ENCODE measurements at places on chromosomes 13 and 19. TPM values are rescaled to one million over a fixed set of nuclear protein-coding genes. Genes with fewer than 3 reads are reported as not detected.

Gene LILRB2
- polyA plus RNA-seq: not detected

Gene CACNA1A
- 6.8 TPM for polyA plus RNA-seq

Gene CALR3
- polyA plus RNA-seq: 0.42 TPM

Gene KIRREL2
- polyA plus RNA-seq: 3.8 TPM

Gene HCST
- 2.1 TPM for polyA plus RNA-seq

Gene TEX29
- not detected for polyA plus RNA-seq

Gene DNAAF3
- polyA plus RNA-seq: 9.0 TPM

Gene CYP4F11
- not detected for polyA plus RNA-seq

Gene SLITRK6
- 0.92 TPM for polyA plus RNA-seq

Gene ZNF823
- 1.3 TPM for polyA plus RNA-seq

Gene PSG7
- polyA plus RNA-seq: not detected

Gene ZNF473
- polyA plus RNA-seq: 3.3 TPM

Gene STK11
- polyA plus RNA-seq: 23.7 TPM

Gene TMEM255B
- 4.4 TPM for polyA plus RNA-seq

Gene SERP2
- polyA plus RNA-seq: 2.9 TPM

Gene USHBP1
- polyA plus RNA-seq: 4.0 TPM

Gene MYO16
- 0.13 TPM for polyA plus RNA-seq

Gene PLPPR2
- 9.0 TPM for polyA plus RNA-seq

Gene PDX1
- not detected for polyA plus RNA-seq

Gene GPR108
- polyA plus RNA-seq: 44.8 TPM

Gene ZNF836
- polyA plus RNA-seq: 11.8 TPM

Measured in GM23338 (cell line).